ACHN (cell line): ENCODE measurements at places on chromosomes 13 and 19.

- DNase-seq = no peak
These were observed 45.8 kb downstream of the MLLT1 start for GRCh38 chr19:6233827-6234511.

DNA sequence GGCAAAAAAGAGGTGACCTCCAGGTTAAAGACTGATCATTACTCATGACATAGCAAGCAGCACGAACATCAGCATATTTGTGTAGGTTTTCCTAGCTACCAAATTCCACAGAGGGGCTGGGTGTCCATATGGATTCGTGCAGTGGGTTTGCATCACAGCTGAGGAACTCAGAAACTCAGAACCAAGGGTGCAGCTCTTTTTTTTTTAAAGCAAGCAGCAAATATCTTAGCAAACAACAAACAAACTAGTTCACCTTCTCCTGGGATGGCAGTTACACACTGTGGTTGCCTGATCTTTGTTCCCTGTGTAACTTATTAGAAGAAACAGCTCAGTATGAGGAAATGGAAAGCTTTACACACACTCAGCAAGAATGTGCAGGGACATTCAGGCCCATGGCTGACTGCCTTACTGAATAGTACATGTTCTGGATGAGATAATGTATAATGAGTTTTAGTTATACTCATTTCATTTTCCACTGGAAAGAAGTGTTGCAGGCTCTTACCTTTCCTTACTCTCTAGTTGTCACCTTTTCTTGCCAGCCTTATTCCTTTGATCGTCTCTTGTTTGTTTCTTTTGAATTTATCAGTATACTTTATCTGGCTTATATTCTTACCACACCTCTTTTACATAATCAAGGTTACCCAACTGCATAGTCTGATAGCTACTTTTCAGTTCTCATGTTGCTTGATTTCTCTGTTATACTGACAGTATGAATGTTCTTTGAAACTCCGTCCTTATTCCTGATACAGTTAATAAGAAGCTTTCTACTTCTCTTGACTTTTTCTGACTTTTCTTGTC is 4.3 kb downstream of the NDFIP2 start:
- peak; percentile 90 for DNase-seq

DNA sequence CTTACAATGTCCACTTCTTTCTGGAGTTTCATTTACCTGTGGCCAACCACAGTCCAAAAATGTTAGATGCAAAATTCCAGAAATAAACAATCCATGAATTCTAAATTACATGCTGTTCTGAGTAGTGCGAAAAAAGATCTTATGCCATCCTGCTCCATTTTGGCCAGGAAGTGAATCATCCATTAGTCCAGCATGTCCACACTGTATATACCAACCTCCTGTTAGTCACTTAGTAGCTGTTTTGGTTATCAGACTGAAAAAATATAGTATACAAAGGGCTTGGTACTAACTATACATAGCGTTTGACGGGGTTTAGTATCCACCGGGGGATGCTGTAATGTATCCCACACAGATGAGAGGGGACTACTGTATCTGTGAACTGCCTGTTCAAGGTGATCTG is 618.0 kb upstream of the ARGLU1 start:
- DNase-seq = no peak

DNA sequence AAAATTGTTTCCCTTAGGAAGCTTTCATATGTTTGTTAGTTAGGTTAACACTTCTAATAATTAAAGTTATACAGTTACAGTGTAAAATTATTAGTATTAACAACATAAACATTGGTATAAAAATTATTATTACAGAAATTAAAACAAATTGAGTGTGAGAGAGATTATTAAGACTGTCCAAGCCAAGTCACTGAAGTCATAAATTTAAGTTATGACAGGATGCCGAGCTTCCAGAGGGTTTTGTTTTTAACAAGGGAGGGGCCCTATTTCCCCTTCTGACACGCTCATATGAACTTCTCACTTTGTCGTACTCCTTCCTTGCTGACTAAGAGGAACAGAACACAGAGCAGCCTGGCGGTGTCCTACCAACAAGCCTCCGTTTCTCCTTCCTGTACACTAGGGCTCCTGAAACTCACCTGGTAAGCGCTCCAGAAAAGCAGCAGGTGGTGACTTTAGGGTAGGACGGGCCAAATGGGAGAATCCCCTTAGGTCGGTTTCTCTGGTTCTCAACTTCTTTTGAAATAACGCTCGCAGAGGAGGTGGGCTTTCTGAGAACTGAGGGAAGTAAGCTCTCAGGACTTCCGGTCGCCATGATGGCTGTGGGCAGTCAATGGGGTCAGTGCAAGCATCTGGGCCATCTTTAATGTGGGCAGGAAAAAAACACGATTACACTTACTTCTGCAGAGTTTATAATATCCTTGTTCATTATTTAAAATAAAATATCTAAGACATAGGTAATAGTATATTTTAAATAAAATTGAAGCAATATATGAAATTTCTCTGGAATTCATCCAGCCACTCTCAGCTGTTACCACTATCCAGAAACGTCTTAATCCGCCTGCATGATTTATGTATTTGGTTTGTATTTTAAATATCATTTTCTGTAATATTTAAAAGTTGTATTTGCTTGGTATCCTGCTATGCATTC is at the start of gene CARD8:
Gene CARD8 (minus strand): TSS at position 537 of the 928 bp plus-strand sequence. CDS start 14,892 bp downstream, outside the sequence.
- peak; percentile 80 for DNase-seq

GRCh38 chr19:6736169-6736916 is 1.0 kb downstream of the GPR108 start:
- peak; percentile 89 for DNase-seq

- no peak for DNase-seq
These were observed 3.5 kb upstream of the CD320 start for GRCh38 chr19:8311461-8312260.

GRCh38 chr19:34468409-34468808 is 13.1 kb upstream of the WTIP start:
- DNase-seq = no peak

GRCh38 chr13:51549050-51549449 is 35.2 kb upstream of the WDFY2 start:
- no peak for DNase-seq

GRCh38 chr13:72849571-72849970 is 67.6 kb downstream of the PIBF1 start:
- DNase-seq = peak; percentile 0

DNA sequence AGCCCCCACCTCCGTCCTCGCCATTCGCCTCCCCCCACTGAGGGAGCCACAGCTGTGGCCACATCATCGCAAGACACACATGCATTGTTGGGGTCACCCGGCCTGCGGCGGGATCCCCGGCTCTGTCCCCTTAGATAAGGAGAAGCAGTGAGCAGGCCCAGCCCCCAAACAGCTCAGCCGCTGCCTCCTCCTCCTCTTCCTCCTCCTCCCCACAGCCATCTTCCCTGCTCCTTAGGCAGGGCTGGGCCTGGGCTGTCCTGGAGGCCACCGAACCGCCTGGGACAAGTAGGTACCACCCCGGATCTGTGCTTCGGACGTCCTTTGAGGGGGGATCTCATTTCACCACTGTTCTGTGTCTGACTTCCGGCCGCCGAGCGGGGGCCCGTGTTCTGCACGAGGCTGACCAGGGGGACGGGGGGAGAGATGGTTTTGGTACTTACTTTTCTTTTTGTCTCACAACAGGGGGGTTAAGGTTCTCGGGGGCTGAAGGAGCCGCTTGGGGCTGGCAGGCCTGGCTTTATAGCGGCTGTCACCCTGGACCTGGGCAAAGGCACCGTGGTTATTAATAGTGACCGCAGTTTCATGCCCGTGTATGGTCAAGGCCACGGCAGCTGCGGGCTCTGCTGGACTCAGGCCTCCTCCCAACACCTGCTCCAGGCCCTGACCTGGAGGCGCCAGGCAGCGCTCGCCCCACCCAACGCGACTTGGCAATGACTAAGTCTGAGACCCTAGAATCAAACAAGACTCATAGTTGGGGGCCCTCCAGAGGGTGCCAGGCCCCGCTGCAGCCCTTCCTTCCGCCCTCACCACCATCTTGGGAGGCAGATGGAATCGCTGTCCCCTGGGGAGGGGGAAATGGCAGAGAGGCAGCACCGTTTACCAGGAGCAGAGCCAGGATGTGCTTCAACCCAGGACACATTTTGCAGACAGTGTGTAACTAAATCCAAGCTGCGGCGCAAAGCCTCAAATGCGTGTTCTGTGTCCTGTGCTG is 18.3 kb downstream of the NMRK2 start:
- DNase-seq = no peak

DNA sequence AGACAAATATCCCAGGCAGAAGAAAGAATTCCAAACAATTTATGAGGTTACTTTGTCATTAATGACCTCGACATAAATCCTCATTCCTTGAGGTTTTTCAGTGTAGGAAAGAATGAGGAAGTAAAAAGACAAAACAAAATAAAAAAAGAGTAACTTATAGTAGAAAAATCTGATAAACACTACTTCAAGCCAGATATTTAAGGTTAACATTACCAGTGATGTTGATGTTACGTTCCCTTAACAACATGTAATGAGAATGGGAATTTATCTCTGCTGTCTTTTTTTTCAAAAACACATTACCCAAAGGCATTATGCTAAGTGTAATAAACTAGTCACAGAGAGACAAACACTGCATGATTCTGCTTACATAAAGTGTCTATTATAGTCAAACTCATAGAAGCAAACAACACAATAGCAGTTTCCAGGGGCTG is 935.1 kb downstream of the SLITRK1 start:
- DNase-seq = peak; percentile 3

GRCh38 chr13:61136093-61136492 is 279.6 kb downstream of the PCDH20 start:
- DNase-seq = no peak

GRCh38 chr13:76861859-76862258 is 24.3 kb downstream of the KCTD12 start:
- DNase-seq = no peak

DNA sequence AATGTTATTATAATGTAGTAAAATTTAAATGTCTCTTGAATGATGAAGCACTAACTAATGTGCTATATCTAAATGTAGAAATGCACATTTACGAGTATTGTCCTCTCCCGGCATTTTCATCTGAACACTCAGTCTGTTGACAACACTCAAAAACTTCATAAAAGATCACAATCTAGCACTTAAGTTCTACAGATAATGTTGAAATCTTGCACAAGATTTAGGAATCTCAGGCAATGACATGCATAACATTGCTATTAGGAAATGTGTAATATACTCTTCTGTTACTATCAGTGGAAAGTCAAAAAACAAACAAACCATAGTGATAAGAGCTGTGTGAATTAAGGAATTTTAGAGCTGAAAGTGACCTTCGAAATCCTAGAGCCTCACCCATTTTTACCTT is 37.5 kb upstream of the XPO4 start:
- no peak for DNase-seq

DNA sequence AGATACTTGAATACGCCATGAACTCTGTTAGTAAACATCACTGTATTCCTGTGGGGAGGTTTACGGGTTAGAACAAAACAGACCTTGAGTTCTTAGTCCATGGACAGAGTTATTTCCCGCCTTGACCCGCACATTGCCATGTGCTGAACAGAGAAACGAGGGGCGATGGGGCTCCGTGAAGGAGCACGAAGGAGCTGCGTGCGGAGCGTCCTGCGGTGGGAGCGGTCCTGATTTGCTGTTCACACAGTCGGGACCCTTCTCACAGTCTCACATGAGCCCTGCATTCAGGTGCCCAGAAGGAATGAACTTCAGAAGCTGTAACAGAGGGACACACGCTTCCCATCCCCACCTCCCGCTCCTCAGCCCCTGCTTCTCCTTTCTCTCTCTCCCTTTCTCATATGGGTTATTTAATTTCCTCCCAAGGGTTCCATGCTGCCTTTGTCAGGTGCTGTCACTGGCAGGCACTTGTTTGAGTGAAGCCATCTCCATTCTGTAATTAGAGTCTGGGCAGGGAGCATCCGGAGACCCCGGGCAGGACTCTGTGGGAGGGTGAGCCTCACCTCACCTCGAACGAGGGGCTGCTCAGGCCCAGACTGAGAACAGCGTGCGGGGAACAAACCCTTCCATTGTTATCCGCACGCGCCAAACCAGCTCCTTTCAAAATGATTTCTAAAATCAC is 76.9 kb downstream of the TEX29 start:
- no peak for DNase-seq

- DNase-seq = no peak
These were observed 7.8 kb downstream of the CYP4F11 start for GRCh38 chr19:15926484-15926883.

DNA sequence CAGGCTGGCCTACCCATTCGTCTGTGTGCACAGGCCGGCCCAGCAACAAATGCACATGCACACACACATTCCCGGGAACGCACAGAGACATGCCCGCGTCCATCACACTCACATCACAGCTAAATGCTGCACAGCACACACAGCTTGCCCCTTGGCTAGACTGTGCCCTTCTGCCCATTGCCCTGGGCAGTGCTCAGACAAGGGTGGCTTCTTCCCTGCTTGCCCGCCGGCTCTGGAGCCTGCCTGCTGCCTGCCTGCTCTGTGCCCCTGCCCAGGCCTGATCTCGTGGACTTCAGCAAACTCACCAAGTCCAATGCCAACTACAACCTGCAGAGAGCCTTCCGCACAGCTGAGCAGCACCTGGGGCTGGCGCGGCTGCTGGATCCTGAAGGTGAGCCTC is 30.4 kb downstream of the SPTBN4 start:
- no peak for DNase-seq

DNA sequence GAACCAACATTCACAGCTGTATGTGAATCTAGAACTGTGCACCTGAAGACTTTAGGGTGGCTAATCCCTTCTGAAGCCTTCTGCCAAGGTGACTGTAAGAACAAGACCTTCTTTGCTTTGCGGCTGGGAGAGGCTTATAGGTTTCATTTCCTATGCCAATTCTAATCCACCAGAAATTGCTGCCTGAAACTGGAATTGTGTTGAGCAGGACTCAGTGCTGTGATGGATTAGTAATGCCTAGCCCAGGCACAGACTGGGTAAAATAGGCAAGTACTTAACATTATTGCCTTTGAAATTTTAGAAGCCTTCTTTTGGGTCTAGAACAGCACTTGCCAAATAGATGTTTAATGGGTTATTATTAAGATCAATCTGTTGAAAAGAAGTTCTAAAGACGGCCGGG is 11.5 kb downstream of the SLC25A23 start:
- no peak for DNase-seq

DNA sequence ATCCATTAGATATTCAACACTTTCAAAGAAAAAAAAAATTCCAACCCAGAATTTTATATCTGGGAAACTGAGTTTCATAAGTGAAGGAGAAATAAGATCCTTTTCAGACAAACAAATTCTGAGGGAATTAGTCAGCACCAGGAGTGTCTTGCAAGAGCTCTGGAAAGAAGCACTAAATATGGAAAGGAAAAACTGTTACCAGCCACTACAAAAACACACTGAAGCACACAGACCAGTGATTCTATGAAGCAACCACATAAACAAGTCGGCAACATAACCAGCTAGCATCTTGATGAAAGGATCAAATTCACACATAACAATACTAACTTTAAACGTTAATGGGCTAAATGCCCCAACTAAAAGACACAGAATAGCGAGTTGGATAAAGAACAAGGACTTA is 368.4 kb upstream of the MIR17HG start:
- DNase-seq = no peak

DNA sequence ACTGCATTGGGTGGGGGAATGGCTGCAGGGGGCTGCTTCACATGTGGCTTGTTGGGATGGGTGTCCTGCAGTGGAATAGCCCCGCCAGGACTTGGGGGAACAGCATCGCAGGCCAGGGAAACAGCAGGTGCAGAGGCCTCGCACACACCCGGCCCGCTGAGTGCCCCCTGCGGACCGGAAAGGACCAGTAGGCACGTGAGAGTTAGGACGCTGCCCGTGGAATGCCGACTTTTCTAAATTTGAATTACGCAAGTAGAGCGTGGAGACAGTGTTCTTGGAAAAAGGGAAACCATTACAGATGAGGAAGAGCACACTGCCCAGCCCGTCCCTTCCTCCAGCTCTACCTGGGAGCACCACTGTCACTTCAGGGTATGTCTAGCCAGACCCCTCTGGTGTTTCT is 11.5 kb downstream of the DNM2 start:
- no peak for DNase-seq
